ENCODE measurements at places on chromosomes 12 and 14.

DNA sequence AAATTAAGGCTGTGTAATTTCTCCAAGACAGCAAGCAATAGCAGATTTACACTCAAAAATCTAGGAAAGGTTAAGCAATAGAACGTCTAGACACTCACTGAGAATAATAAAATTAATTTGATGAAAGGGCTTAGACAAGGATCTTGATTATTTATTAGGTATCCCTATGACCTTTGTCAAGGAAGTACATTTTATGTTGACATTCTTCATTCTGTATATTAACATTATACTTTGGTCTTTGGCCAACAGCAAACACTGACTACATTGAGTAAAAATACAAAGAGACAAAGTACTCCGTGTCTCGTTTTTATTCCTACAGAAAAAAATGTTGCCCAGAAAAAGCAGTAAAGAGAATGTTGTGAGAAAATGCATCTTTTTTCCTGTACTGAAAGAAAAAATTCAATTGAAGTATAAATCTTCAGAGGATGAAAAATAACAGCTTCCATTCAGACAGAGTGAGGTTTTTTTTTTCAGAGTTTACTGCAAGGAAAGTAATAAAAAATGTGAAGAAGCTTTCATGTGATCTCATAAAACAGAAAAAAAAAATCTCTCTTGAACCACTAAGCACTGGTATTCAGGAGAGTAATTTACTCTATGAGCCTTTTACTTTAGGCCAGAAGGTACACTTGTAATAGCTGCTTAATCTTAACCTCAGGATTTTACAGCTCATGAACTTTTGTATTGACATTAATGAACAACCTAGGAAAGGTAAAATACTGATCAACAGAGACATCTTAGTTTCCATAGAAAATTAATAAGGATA is 605.0 kb downstream of the FSCB start:
- DNase-seq, result no peak

GRCh38 chr12:45232756-45233372 is 17.0 kb downstream of the ANO6 start:
- peak; percentile 29 for DNase-seq

DNA sequence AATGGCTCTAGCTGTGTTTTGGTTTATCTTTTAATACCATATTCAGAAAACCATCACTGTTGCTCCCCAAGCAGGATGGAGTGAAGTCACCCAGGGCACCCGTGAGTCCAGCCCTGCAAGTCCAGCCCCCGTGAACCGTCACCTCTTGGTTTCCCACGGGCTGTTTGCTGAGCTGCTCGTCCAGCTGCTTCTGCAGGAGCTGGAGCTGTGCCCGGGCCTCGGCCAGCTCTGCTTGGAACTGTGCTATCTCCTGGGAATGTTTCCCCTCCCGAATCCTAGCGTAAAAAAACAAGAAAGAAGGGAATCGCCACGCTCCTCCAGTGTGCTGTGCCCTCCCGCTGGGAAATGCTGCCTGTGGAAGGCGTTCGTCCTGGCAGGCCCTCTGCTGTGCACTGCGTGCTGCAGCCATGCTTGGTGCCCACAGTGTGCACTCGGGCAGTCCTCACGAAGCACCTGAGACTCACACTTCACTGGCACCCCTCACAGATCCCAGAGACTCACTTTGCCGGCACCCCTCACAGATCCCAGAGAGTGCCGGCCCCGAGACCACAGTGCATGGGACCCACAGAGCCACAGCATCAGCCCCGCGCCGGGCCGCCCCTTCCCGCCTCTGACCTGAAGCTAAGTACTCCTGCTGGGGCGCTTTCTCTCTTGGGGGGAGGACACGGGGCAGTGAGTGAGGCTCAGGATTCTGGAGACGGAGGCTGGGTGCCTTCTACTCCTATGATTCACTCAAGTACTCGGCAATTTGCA is 15.4 kb upstream of the ANKLE2 start:
- DNase-seq, result no peak

DNA sequence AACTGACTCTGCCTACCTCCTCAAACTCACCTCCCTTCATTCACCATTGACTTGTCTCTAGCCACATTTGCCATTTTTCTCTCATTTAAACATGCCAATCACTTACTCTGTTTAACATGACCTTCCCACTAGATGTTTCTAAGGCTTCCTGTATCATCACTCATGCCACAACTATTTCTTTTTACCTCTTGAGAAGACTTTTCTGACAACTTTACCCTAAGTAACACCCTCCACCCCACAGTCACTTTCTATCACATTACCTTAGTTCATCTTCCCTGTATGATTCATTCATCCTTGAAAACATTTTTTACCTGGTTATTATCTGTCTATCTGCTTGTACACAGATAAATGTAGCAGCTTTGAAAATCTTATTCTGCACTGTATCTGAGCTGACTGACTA is 19.4 kb downstream of the PLCZ1 start:
- DNase-seq, result no peak

- no peak for DNase-seq
Measured at GRCh38 chr12:30613119-30613830, 82.4 kb downstream of the IPO8 start.

DNA sequence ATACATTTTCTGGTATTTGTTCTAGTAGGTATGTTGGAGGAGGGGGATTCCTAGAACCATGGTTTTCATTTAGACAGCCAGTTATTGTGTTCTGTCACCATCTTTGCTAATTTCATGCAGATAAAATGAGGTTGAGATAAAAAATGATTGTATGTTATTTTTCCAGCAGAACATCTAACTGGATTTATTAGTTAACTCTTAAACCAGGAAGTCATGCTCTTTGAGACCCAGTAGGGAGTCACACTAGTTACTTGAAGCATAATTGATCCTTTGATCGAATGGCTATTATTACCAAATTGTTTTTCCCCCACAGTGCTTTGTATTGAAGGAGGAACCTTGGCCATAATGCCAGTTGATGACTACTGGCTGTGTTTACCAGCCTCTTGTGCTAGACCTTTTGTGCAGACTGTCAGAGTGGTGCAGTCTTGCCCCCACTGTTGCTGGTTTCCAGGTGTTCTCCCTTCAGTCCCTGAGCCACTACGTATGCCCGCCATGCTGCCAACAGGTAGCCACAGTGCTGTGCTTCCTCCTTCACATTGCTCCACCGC is 6.0 kb downstream of the EID3 start:
- no peak for DNase-seq

- no peak for DNase-seq
Measured at GRCh38 chr14:103563226-103563620, 463 bp downstream of the COA8 start.

DNA sequence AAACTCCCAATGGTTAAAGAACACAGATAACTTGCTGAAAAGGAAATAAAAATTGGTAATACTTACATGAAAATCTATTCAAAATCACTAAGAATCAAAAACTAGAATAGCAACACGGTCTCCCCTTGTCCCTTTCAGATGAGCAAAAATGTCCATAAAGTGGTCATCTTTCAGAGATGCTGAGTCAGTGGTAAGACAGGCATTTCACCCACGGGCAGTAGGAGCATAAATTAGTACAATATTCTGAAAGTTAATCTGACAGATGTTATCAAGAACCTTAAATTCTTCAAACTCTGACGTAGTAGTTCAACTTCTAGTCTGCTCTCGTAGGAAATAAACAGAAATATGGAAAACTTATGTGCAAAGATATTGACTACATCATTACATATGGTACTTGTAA is 33.1 kb upstream of the GNPNAT1 start:
- no peak for DNase-seq

DNA sequence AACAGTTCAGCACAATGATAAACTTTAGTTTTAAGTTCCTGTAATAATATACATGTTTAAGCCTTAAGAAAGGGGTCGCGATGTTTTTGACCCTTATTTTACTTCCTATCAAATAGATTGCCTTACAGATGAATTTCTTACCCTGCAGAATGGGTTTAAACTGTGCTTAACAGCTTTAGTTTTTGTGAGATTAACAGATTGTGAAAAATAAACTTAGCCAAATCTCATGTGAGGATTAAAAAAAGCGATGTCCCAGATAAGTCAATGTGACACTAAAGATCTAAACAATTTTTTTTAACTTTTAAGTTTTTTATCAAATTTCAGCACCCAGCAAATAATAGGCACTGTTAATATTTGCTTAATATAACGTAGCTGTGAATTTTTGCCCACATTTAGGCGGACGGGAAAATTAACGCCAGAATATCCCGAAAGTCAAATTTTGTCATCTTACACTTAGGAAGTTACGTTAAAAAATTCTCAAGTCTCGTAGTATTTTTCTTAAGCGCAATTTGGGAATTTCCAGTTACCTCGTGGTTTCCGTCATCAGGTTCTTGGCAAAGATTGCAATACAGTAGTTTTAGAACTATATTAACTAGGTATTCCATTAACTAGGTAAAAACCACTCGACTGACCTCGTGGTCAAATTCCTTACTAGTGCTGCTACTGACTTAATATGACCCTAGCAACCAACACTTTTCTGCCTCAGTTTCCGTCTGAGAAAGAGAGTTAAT is 1.2 kb downstream of the HNRNPC start:
- no peak for DNase-seq

- DNase-seq, result peak; percentile 19
Measured at GRCh38 chr12:128823216-128823915, 392 bp downstream of the SLC15A4 start.

DNA sequence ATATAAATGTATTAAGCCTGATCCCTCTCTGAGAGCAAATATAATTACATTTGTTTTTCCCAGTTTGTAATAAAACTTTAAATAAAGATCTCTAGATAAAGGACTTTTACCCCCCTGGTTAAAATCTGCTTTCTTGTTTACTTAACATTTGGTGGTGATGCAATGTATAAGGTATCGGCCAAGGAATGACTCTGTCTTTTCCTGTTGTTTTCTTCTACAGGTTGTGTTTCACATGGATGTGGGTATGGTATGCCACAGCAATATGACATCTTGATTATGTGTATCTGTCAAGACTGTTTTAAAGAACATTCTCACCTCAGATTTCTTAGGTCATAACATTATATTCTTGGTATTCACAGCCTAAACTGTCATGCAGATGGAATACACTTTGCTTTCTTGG is 210.6 kb upstream of the NOVA1 start:
- DNase-seq, result no peak

DNA sequence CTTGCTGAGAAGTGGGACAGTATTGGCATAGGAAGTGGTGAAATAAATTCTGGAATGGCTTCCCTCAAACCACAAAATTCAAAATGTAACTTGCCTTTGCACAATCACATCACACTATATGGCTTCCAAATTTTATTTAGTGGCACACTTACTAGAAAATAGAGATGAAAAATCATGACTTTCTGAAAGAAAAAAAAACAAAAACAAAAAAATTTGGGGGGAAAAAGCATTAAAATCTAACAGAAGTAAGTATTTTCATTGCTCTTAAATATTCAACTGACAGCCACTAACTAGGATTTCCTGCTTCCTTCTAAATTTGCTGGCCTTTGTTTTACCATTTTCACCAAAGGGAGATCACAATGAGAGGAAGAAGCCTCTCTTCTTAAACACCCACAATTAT is 23.0 kb downstream of the ATF7 start:
- DNase-seq, result no peak

DNA sequence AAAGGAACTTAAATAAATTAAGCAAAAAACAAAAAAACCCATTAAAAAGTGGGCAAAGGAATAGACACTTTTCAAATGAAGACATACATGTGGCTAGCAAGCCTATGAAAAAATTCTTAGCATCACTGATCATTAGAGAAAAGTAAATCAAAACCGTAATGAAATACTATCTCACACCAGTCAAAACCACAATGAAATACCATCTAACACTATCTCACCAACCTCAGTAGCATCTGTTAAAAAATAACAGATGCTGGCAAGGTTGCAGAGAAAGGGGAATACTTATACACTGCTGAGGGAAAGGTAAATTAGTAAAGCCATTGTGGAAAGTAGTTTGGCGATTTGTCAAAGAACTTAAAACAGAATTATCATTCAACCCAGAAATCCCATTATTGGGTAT is 381.1 kb downstream of the FLRT2 start:
- DNase-seq, result no peak

- DNase-seq, result peak; percentile 86
Measured at GRCh38 chr14:23009939-23010726, at the start of gene C14orf93. TSS of gene C14orf93 (minus strand) at chr14:23010143. CDS start at chr14:22999023, 11,120 bp downstream.

- DNase-seq, result no peak
Measured at GRCh38 chr12:44317651-44318126, 481.8 kb downstream of the TMEM117 start.

GRCh38 chr12:63981343-63981742 is 136.8 kb downstream of the SRGAP1 start:
- DNase-seq, result no peak

- no peak for DNase-seq
Measured at GRCh38 chr12:21769307-21769706, 5.2 kb downstream of the KCNJ8 start.

GRCh38 chr14:72480464-72481243 is 413.2 kb downstream of the DPF3 start:
- DNase-seq, result no peak

GRCh38 chr14:22888662-22889061 is 5.6 kb downstream of the REM2 start:
- no peak for DNase-seq

GRCh38 chr12:62701492-62701891 is 233.5 kb downstream of the PPM1H start:
- no peak for DNase-seq

DNA sequence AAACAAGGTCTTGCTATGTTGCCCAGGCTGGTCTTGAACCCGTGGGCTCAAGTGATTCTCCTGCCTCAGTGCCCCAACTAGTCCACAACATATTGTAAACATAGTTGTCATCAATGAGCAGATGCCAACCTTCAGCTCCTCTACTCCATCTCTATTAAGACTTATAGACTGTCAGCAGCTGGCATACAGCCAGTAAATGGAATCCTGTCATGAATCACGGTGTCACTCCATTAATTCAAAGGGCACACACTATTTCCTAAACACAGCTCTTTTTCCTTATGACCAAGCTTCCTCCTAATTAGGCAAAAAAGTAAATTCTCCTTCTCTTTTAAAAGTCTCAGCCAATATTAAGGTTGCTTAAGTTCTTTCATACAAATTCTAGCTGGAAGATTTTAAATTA is 111.2 kb downstream of the ITPR2 start:
- DNase-seq, result no peak

GRCh38 chr12:3042394-3042793 is 34.8 kb upstream of the TSPAN9 start:
- no peak for DNase-seq

- DNase-seq, result no peak
Measured at GRCh38 chr12:54959291-54960018, 25.1 kb downstream of the TESPA1 start.

- DNase-seq, result no peak
Measured at GRCh38 chr12:56317675-56318074, 1.9 kb upstream of the CNPY2 start.

DNA sequence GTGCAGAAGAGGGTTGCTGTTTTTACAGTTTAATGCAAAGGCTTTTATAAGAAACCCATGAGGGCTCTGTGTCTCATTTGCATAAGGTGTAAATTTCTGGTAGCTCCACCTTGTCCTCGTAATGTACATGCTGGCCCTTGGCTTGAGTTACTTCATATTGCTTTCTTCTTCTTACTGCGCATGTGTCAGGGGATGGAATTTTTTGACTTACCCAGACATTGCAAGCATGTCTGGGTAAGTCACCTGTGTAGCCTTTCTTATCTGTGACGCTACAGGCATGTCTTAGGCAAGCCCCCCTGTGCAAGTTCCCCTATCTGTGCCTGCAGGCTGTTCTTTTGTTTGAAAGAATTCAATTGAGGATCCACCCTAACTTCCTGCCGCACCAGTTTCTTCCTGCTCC is 274.2 kb downstream of the ETNK1 start:
- DNase-seq, result no peak

GRCh38 chr14:58639842-58640484 is 2.2 kb downstream of the DACT1 start:
- DNase-seq, result no peak

Data from stimulated activated CD4-positive, alpha-beta T cell treated with anti-CD3 and anti-CD28 coated beads, Interleukin-4, amount 100 ng/mL, for 1 hour (primary cell).